GM23338 (cell line): ENCODE measurements at places on chromosomes 5 and 9.
A peak's percentile ranks its signal among the peaks of the same experiment; 100 is the strongest.

- DNase-seq: no peak
Observed at GRCh38 chr5:6899221-6899620, 186.0 kb downstream of the TENT4A start.

- no peak for DNase-seq
Observed at GRCh38 chr5:66113160-66113559, 30.9 kb upstream of the SREK1 start.

DNA sequence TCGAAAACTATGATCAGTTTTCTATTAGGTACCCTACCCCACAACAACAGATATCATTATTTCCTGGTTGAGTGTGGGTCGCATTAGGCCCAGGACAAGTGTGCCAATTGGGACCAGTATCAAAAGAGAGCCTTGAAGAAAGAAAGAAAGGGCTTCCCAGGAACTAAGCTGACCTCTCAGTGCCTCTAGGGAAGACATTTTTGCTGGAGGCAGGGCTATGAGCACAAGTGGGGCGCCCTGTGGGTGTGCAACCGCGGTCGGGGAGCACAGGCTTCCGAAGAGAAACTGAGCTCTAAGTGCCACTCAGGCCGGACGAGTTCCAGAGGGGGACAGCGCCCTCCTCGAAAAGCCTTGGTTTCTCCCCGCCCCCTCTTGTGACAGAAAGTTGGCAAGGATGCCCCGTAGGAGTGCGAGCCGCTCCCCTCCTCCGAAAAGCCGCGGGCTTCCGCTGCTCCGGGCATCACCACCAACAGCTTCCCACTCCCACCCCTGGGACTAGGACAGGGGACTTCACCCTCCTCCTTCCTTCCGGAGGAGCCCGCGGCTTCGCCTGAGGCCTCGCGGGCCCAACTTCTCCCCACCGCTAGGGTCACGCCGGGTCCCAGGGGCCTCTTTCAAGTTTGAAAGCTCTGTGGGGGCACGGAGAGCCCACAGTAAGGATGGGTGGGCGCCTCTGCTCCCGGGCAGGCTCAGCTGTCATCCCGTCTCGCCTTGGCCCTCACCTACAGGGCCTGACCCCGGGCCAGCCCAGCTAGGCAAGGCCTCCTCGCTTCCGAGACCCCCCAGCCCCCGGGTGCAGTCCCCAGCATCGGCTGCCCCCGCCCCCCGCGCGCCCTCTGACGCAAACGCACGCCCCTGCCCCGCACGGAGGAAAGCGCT, 2.0 kb downstream of the NR2F1-AS1 start:
- DNase-seq: peak; percentile 59

- no peak for DNase-seq
Observed at GRCh38 chr5:133259199-133259997, 207.6 kb downstream of the HSPA4 start.

DNA sequence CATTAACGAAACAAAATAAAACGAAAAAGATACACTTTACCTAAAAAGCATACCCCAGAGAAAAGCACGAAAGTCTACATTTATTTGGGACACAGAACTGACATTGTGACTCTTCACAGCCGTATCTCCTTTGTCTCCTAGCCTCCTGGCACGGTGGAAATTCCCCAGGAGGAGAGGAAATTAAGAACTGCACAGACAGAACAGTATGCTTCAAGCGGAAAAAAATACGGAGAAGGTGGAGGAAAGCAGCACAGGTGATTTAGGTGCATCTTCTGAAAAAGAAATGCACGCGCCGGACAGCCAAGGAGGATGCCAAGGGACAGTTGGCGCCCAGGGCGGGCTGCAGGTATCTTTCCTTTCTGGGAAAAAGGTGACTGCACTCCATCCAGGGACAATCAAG, 32.0 kb downstream of the DDX31 start:
- DNase-seq: no peak

DNA sequence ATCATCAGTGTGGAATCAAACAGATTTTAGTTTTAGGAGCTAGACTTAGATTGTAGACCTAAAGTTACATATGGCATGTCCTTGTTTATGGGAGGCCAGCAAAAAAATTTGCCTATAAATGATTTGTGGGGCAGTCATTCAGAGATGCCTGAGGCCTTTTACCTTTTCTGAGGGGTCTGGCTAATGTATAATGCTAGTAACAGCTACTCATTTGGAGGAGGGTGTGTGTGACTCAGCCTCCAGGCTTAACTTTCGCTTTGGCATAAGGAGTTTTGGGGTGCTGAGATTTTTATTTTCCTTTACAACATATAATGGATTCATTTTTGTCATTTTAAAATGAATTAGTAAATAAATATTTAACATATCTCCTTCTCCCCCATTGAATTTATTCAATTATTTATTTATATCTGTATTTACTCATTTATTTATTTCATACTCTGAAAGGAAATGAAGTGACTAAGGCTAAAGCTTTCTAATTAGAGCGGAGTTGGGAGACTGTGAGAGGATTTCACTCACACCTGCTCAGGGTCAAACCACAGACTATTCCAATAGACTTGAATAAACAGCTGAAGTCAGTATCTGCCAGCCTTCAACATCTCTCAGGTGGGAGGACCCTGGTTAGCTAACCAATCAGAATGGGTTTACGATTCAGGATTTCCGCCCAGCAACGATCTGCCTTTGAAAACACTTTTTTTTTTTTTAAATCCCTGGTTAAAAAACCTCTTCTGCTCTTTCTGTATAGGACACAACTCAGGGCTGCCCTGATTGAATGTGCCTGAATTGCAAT, 487.5 kb upstream of the SGCD start:
- peak; percentile 70 for DNase-seq

- no peak for DNase-seq
Observed at GRCh38 chr9:18350995-18351595, 122.9 kb upstream of the ADAMTSL1 start.

GRCh38 chr9:36298566-36298965, 40.3 kb upstream of the GNE start:
- no peak for DNase-seq
